Ovary (tissue), 10 donors: ENCODE measurements at places on chromosomes 5 and 9. TPM values are rescaled to one million over a fixed set of nuclear protein-coding genes. Genes with fewer than 3 reads are reported as not detected.

- no peak for DNase-seq
Observed at GRCh38 chr9:131091352-131091992, 4.9 kb upstream of the AIF1L start.

HTR4 gene
- 0.23 TPM for polyA plus RNA-seq

TMEM215 gene
- polyA plus RNA-seq: 0.35 TPM

GRCh38 chr5:131786036-131786435, 10.8 kb downstream of the FNIP1 start:
- DNase-seq: no peak
